Fibroblast of the aortic adventitia (primary cell): ENCODE measurements at places on chromosomes 11 and 22.
A peak's percentile ranks its signal among the peaks of the same experiment; 100 is the strongest.

- DNase-seq = no peak
These were observed 53.9 kb upstream of the PICALM start for GRCh38 chr11:86122773-86123172.

- peak; percentile 53 for DNase-seq
These were observed 280.8 kb upstream of the CCDC90B start for GRCh38 chr11:83566950-83567349.

- no peak for DNase-seq
These were observed 44.9 kb upstream of the SLC25A18 start for GRCh38 chr22:17518406-17518805.

GRCh38 chr11:77506857-77507256, 33.0 kb upstream of the PAK1 start:
- peak; percentile 15 for DNase-seq

- DNase-seq = no peak
These were observed 77.0 kb downstream of the ST3GAL4 start for GRCh38 chr11:126432525-126432924.

GRCh38 chr11:102933627-102934026, 21.9 kb downstream of the MMP13 start:
- DNase-seq = no peak

DNA sequence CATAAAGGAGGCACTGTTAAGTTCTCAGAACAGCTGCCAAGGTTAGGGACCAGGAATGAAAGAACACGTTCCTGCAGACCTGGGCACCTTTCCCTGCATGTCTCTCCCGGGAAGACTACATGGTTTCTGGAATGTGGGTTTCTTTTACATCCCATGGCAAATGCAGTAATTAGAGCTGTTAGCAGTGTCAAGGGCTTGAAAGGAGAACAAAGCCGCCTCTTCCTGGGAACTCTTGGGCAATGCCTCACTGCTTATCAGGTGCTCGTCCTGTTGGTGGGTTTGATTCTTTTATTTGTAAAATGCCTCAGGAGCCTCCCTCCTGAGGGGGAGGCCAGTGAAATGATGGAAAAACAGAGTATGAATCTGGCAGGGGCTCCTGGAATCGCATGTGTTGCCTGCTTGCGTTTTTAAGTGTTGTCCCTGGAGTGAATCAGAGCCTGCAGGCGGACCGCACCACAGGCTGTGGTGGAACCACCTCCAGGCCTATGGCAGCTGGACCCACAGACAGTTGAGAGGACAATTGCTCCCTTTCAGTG, 723 bp upstream of the C22orf31 start:
- peak; percentile 22 for DNase-seq

DNA sequence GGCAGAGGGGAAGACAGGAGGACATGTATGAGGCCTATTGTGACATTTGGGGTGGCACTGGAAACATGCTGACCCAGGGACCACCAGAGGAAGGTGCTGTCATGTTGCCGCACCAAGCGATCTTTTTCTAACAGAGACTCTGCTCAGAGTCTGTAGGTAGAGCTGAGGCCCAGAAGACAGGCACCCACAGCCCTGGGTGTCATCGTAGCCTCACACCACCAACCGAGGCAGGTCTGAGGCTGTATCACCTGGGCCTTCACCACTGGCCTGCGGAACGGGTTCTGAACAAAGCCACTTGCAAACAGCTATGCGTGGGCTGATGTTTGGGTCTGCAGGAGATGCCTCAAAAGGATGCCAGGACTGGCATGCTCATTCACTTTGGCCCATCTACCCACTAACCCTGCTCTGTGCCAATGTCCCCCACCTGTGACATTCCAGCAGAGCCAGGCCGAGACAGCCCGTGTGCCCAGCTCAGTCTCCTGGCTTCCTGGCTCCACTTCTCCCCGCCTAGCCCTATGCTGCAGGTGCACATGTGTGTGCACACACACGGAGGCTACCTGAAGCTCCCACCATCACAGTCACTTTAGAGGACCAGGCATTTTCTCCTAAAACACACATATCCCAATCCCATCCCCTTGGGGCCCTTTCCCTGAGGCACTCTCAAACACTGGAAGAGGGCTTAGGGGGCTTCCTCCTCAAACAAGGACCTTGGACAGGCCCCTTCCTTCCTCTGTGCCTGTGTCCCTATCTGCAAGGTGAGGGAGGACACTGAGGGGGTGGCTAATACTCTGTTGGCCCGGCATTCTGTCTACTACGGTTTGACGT, 3.6 kb downstream of the TRIM29 start:
- DNase-seq = no peak

- no peak for DNase-seq
These were observed 4.9 kb upstream of the P2RY6 start for GRCh38 chr11:73267122-73267846.

GRCh38 chr11:64428693-64429092, 69.7 kb downstream of the RPS6KA4 start:
- no peak for DNase-seq

GRCh38 chr11:22859756-22860155, 518 bp downstream of the CCDC179 start:
- DNase-seq = no peak

GRCh38 chr11:82899957-82900276, 313 bp downstream of the PRCP start:
- DNase-seq = no peak

GRCh38 chr11:44133335-44133946, 38.0 kb downstream of the EXT2 start:
- DNase-seq = peak; percentile 71

GRCh38 chr11:70265341-70265740, 5.1 kb upstream of the PPFIA1 start:
- DNase-seq = no peak

GRCh38 chr11:65787649-65788622, 1.1 kb downstream of the OVOL1 start:
- no peak for DNase-seq

GRCh38 chr22:24514241-24515026, 19.3 kb downstream of the UPB1 start:
- DNase-seq = no peak

DNA sequence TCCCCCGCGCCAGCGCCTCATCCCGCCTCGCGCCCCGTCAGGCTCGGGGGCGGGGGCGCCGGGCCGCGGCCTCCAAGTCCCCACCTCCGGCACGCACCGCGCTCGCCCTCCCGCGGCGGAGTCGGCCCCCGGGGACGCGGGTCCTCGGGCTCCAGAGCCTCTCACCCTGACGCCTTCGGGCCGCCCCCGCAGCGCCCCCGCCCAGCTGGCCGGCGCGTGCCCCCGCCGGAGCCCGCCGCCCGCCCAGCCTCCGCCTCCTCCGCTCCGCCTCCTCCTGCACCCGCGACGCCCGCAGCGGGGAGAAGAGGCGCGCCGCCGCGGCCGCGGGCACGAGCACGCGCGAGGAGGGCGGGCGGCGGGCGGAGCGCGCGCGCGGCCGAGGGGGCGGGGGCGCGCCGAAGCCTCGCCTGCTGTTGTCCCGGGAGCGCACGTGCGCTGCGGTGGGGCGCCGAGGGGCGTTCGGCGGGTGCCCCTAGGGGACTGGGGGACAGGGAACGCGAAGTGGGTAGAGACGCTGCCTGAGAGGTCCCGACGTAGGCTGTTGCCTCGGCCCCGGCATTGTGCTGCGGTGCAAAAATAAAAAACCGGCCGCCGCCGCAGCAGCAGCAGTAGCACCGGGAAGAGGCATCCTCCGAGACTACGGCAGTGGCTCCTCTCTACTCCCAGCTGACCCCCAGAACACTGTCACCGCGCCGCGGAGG, 87.4 kb upstream of the ARHGAP32 start:
- peak; percentile 64 for DNase-seq

DNA sequence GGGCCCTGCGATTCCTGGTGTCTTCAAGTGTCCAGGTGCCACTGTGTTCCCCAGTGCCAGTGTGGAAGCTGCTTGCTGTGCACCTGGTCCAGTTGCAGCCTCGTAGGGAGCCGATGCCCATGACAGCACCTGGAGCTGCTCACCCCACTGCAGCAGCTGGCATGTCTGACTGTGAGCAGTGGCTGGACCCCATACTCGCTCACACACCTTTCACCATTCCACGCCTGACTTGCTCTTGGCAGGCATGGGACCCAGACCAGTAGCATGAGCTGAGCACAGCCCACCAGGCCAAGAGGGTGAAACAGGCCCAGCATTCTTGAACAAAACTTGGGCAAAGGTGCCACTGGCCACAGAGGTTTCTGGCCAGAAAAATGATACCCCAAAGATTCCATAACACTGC, 124.5 kb upstream of the THY1 start:
- no peak for DNase-seq

GRCh38 chr22:26292667-26292995, 123.4 kb downstream of the SEZ6L start:
- DNase-seq = no peak

- DNase-seq = no peak
These were observed 96.9 kb upstream of the PITPNB start for GRCh38 chr22:28015676-28016601.

- peak; percentile 30 for DNase-seq
These were observed 5.6 kb downstream of the ETS1 start for GRCh38 chr11:128581561-128582272.

DNA sequence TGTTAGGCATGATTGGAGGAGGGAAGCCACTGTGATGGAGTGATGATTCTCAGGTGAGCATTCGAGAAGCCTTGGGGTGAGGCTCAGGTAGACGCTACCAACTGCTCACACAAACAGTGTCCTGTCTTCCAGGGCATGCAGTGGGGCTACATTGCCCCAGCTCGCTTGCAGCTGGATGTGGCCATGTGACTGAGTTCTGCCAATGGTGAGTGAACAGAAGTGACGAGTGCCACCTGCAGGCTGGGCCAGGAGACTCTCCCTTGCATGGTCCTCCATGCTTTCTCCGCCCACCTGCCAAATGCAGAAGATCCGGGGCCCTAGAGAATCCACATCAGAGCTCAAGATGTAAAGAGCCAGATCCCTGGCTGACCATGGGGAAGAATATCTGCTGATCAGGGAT, 195.9 kb downstream of the BCR start:
- no peak for DNase-seq

DNA sequence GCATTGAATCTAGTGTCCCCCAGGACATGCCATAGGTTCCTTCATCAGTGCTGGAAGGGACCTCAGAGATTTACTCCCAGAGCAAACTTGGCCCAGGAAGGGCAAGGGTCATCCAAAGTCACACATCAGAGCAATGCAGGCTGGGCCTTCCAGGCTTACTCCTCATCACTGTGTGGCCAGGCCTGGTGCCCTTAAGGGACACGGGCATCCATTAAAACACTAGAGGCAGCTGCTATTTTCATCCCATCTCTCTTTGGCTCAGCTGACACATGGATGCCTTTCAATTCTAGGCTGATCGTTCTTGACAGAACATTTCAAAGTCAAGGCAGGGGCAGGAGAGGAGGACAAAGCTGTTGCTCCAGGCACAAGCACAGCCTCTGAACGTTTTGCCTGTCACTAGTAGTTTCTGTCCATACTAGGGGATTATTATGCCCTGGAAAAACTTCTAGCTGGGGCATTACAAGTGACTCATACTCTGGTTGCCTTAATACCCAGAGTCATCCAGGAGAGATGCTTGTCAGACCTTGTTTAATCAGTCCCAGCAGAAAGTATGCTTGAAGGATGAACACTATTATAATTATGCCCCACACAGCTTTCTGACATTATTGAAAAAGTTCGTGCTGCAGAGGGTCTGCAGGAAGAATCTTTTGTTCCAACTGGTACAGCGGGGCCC, 240.3 kb downstream of the TENM4 start:
- DNase-seq = no peak

- DNase-seq = peak; percentile 78
These were observed 42.2 kb downstream of the TRIOBP start for GRCh38 chr22:37739035-37739434.

GRCh38 chr11:64876835-64877341, 1.5 kb downstream of the EHD1 start:
- DNase-seq = peak; percentile 69

DNA sequence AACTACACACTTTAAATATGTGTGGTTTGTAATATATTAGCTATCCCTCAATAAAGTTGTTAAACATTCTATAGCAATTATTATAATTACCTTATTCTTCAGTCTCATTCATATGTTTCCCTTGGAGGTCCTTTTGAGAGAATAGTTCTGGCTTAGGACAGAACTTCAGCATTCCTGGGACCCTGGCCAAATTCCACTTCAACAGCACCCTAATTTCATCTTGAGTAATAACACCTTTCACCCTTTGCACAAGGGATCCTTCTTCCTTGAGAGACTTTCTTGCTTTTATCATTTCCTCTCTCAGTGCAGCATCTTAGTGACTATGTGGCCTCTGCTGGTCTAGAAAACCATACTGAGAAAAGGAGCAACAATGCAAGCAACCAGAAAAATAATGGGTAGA, 255.9 kb downstream of the C11orf87 start:
- DNase-seq = no peak

DNA sequence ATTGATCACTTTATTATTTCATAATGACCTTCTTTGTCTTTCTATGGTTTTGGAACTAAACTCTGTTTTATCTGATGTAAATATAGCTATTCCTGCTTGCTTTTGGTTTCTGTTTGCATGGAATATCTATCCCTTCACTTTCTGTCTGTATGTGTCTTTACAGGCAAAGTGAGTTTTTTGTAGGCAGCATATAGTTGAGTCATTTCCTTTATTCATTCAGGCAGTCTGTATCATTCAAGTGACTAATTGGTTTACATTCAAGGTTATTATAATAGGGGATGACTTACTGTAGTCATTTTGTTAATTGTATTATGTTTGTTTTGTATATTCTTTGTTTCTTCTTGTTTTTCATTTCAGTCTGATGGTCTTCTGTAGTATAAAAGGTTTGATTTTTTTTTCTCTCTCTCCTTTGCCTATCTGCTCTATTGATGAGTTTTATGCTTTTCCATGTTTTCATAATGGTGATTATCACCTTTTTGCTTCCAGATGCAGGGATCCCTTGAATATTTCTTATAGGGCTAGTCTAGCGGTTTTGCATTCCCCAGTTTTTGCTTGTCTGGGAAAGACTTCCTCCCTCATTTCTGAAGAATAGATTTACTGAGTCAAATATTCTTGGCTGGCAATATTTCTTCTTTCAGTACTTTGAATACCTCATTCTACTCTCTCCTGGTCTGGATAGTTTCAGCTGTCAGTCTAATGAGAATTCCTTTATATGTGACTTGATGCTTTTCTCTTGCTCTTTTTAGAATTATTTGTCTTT, 50.4 kb downstream of the GDPD4 start:
- DNase-seq = peak; percentile 40

DNA sequence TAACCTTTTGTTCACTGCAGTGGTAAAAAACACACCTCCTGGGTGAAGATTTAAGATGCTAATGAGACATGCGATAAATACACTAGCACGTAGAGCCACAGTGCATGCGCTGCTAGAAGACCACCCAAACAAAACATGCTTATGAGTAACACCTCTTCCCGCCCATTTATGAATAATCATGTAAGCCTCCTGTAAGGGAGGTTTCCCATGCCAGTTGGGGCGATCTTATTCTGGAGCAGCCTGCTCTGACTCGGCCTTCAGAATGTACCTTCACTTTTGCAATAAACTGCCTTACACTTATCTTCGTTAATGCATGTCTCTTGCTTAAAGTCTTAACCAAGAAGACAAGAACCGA, 18.1 kb upstream of the SCARF2 start:
- DNase-seq = no peak

GRCh38 chr11:8930456-8931175, 2.1 kb downstream of the C11orf16 start:
- no peak for DNase-seq
